ENCODE measurements at places on chromosomes 2 and 18. TPM values are rescaled to one million over a fixed set of nuclear protein-coding genes. Genes with fewer than 3 reads are reported as not detected.

DNA sequence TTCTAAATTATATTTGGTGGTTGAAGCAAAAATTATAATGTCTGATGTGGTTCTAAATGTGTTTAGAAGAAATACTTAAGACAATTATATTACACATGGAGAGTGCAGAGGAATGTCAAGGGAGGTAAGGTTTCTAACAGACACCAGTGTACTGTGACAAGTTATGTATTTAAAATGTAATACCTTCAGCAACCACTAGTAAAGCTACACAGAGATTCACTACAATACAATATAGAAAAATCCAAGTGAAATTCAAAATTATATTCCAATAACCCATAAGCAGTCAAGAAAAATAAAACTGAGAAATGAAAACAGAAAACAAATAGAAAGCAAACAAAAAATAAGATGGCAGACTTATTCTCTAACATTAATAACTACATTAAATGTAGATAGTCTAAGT lies 249.5 kb upstream of the KLHL14 start:
- peaks cover 3% of the 10 kb centered on the region for H3K27me3 ChIP-seq
- H3K27ac ChIP-seq: no peak overlapping the region
- DNase-seq: no peak
- H3K4me1 ChIP-seq: no peaks in the 10 kb centered on the region

DNA sequence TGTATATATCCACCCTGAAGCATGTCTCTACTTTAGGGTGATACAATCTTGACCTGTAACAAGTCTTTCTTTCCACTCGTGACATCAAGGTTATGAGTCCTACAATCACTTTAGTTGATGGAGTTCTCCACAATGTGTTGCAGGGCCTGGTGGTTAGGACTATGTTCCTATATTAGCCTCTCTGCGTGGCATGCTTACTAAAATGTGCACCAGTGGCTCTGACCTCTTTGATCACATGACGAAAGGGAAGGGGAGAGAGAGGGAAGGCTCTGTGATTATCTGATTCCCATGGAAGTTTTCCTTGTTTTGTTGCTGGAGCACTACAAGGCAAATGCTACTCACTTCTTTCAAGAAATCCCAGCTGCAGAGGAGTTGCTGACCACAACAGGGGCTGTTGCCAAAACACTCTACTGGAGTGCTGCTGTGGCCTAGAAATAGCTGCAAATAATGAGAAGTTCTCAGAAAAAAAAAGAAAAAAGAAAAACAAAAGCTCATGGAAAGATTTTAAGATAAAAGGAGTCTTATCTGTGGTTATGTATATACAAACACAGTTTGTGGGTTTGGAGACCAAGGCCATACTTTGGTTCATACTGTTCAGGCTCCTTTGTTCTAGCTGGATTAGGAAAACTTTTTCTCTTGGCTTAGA lies 272.8 kb upstream of the MMADHC start:
- no peak for DNase-seq
- H3K36me3 ChIP-seq: no peaks in the 10 kb centered on the region
- no peak overlapping the region for H3K27ac ChIP-seq
- no peak overlapping the region for H3K4me3 ChIP-seq
- H3K27me3 ChIP-seq: no peaks in the 10 kb centered on the region

GRCh38 chr18:76102156-76102555 lies 392.9 kb downstream of the ZNF516 start:
- H3K27ac ChIP-seq: no peak overlapping the region
- H3K4me1 ChIP-seq: no peaks in the 10 kb centered on the region
- no peak overlapping the region for H3K4me3 ChIP-seq
- H3K36me3 ChIP-seq: no peaks in the 10 kb centered on the region

- no peak overlapping the region for H3K4me3 ChIP-seq
- peaks cover 43% of the 10 kb centered on the region for H3K27me3 ChIP-seq
- peaks cover 4% of the 10 kb centered on the region for H3K4me1 ChIP-seq
Measured at GRCh38 chr2:10546975-10547391, 98.9 kb upstream of the ODC1 start.

DNA sequence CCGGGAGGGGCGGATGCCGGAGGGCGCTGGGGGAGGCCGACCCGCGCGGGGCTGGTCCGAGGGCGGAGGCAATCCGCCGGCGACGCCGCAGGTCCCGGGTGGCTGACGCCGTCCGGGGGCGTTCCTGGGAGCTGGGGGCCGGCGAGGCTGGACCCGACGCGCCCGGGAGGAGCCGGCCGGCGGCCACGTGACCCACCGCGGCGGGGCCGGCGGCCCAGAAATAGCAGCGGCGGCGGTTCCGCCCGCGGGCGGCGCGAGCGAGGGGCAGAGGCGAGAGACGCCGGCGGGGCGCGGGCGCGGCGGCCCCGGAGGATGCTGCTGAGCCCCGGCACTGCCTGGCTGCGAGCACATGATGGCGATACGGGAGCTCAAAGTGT lies at the start of gene RAB31:
Gene RAB31 (plus strand): TSS at position 245 of the 377 bp plus-strand sequence. CDS start 105 bp downstream, at position 350.
- H3K4me1 ChIP-seq: peaks cover 54% of the 10 kb centered on the region
- peak within 1 kb of the TSS; percentile 95 for H3K27ac ChIP-seq
- peaks cover 2% of the 10 kb centered on the region for H3K27me3 ChIP-seq

DNA sequence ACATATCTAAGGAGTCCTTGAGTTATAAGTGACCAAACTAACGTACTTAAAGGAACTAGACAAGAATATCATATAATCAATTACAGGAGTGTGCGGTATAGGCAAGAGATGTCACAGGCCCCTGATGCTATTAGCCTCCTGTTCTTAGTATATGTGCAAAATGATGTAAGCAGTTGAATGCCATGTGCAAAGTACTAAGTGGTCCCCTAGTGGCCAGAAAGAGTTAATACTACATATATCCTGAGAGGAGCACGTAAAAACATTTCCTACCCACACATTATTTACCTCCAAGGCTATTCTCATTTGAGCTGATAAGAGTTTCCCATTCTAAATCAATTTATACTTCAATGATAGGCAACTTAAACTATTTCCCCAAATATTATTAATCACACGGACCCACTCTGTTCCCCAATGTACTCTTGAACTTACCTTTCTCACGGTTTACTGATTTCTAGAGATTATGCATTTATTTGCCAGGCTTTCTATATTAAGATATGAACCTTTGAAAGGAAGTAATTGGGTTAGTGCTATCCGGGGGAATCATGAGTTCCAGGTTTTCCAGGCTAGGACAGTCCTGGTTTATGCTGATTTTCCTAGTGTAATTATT lies 158.0 kb upstream of the KLHL14 start:
- H3K36me3 ChIP-seq: no peaks in the 10 kb centered on the region
- peaks cover 2% of the 10 kb centered on the region for H3K4me1 ChIP-seq
- no peak overlapping the region for H3K27ac ChIP-seq
- DNase-seq: no peak

DNA sequence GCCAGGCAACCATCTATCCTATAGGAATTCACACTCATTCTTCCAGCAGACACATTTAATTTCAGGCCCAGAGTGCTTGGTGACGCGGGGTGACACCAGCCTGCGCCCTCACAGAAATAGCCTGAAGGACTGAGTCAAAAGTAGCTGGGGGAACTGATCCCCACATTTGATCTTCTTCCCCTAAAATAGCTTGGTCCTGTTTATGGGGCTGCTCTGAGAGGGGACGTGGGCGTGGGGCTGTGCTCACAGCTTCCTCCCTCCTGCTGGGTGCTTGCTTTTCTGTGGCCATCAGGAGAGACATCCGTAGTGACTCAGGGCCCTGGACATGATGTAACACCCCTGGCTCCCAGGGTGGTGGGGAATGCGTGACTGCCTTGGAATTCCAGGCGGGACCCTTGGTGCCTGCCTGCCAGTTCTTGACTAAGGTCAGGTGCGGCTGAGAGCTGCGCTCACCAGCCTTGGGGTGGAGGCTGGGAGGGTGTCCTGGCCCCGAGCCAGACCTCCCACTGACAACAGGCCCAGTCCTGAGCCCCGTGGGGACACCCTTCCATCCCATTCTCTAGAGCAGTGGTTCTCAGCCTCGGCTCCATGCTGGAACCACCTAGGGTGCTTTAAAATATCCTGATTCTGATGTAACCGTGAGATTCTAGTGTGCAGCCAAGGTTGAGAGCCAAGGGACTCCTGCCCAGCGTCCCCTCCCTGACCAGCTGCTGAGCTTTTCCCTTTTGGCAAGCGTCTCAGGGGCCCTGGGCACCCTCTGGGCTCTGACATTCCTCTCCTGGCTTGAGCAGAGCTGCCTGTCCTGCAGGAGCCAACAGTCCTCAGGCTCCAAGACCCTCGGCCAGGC lies 47.4 kb upstream of the SMAD7 start:
- H3K36me3 ChIP-seq: no peaks in the 10 kb centered on the region
- H3K4me3 ChIP-seq: no peak overlapping the region
- no peak for DNase-seq
- no peak overlapping the region for H3K27ac ChIP-seq
- peaks cover 11% of the 10 kb centered on the region for H3K4me1 ChIP-seq

GRCh38 chr2:75592888-75593287 lies 32.1 kb upstream of the EVA1A start:
- H3K27me3 ChIP-seq: peaks cover 2% of the 10 kb centered on the region
- no peaks in the 10 kb centered on the region for H3K36me3 ChIP-seq

DNA sequence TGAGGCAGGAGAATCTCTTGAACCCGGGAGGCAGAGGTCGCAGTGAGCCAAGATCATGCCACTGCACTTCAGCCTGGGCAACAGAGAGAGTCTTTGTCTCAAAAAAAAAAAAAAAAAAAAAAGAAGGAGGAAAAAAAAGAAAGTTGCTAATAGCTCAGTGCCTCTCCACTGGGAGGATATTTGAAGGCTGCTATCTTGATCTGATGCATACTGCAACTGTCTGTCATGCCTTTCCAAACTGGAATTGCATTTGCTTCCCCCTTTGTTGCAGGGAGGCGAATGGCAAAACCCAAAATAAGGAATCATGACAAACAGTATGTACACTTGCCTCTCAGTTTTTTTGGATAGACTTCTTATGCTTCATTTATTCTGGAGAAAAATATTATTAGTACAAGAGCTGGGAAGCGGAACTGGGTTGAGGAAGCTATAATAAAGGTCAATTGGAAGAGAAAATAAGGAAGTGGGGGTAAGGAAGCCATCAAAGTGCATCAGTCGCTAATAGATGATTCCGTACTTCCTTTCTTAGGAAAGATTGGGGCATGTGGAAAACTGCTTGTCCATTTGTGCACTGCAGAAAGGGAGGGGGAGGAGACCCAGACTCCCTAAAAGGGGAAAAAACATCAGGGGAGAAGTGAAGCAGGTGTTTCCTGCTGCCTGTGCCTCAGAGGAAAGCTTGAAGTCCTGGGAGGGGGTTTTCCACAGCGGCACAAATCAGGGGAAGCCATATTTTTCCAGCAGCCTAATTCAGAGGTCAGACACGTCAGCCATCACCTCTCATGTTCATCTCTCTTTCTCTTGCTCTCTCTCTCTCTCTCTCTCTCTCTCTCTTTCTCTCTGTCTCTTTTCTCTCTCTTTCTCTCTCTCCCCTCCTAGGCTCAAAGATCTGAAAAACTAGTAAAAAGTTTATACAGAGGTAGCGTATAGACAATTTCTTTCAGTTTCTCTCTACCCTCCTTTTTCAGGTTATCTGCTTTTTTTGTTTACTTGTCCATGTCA lies 301.4 kb upstream of the TNP1 start:
- H3K27ac ChIP-seq: no peak overlapping the region
- peaks cover 26% of the 10 kb centered on the region for H3K27me3 ChIP-seq
- H3K36me3 ChIP-seq: no peaks in the 10 kb centered on the region
- peaks cover 2% of the 10 kb centered on the region for H3K4me1 ChIP-seq
- no peak overlapping the region for H3K4me3 ChIP-seq

DNA sequence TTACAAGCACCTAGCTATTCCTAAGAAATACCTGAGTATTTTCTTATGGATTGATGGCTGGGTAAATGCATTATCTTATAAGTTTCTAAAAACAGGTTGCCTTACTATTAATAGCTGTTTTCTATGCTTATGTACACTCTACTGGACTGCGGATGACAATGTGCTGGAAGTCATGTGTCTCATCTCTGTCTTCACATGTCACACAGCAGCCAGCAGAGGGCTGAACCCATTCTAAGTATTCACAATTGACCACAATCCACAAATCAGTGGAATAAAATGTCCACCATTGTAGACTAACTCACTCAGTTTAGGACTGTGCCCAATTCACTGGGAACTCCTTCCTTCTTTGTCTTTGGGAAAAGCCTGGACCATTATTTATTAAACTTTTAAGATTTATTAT lies 371.2 kb downstream of the INSIG2 start:
- H3K36me3 ChIP-seq: no peaks in the 10 kb centered on the region
- no peaks in the 10 kb centered on the region for H3K4me1 ChIP-seq
- DNase-seq: no peak
- no peak overlapping the region for H3K4me3 ChIP-seq
- peaks cover 11% of the 10 kb centered on the region for H3K27me3 ChIP-seq

DNA sequence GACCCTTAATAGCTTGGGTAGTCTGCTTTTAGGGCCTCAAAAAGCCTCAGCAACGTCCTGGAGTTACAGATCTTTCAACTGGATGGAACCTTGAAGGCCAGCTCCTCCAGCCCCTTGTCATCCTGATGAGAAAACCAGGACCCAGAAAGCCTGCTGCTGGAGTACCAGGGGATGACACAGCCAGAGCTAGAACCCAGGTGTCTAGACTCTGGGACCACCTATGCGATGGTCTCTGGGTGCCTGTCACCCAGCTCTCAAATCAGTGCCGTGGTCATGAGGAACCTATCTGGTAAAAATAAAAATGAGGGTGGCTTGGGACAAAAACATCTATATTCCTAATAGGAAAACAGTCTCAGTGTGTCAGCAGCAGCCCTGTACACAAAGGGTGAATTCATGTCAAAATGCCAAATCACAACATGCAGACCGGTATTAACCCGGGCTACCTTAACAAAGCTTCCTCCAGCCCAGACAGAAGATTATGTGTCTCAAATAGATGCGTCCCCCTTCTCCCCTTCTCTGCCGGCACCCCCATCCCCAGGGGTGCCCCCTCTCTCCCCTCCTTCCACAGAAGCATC lies 28.5 kb downstream of the SMAD7 start:
- H3K36me3 ChIP-seq: peaks cover 21% of the 10 kb centered on the region
- no peak for DNase-seq
- H3K4me3 ChIP-seq: no peak overlapping the region

DNA sequence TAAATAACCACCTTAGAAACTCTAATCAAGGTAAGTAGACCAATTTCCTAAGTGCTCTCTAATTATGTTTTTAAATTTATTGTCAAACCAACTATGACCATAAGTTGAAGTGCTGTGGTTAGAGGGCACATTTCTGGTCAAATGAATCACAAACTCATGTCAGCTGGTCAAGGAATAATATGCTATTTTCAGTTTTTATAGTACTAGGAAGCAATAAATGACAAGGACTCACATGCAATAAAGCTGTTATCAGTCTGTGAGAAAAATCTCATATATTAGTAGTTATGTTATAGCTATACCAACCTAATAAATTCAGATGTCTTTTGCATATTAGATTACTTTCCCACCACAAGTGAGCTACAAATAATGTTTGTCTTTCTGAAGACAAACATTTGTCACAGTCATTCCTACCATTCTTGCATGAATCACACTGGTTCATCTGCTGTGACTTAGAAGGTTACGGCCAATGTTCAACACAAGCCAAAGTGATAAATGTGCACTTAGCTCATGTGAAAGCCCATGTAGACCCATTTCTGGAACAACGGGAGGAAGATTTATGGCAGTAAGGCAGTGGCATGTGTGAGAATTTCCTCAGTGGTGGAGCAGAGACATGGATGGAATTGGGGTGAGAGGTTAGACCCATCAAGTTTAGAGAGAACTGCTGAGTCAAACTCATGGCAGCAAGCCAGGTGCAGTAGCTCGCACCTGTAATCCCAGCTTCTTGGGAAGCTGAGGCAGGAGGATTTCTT lies 27.4 kb upstream of the CCNYL1 start:
- no peak overlapping the region for H3K4me3 ChIP-seq
- H3K27me3 ChIP-seq: peaks cover 3% of the 10 kb centered on the region
- no peaks in the 10 kb centered on the region for H3K4me1 ChIP-seq
- H3K36me3 ChIP-seq: no peaks in the 10 kb centered on the region
- DNase-seq: no peak
- no peak overlapping the region for H3K27ac ChIP-seq

Gene VWA3B
- total RNA-seq: not detected

Gene CTNNA2
- not detected for total RNA-seq

Gene NGEF
- not detected for total RNA-seq

Gene MLPH
- total RNA-seq: not detected

Gene CYRIA
- total RNA-seq: 76.1 TPM

Gene TEX44
- total RNA-seq: not detected

Gene SP140
- 330 TPM for total RNA-seq

Gene GPD2
- 17.8 TPM for total RNA-seq

Gene SLC35G4
- not detected for total RNA-seq

Data from activated B cell treated with CpG ODN at 0.5 μM for 24 hours (primary cell).